ENCODE measurements at places on chromosomes 12 and 14.
A peak's percentile ranks its signal among the peaks of the same experiment; 100 is the strongest.

DNA sequence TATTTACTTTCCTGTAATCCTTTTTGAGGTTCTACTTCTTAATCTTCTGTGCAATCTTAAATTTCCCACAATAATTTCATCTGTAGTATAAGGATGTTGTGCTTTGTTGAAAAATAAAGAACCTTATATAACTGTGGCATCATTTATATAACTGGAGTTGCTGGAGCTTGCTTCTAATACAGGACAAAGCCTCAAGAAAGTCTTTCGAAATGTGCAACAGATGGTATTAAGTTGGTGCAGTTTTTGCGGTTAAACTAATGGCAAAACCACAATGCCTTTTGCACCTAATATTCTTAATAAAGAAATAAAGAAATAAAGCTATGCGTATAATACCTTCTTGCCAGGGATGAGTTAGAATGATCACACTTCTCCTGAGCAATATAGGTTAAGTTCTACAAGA lies 180.0 kb downstream of the KITLG start:
- DNase-seq, result no peak

DNA sequence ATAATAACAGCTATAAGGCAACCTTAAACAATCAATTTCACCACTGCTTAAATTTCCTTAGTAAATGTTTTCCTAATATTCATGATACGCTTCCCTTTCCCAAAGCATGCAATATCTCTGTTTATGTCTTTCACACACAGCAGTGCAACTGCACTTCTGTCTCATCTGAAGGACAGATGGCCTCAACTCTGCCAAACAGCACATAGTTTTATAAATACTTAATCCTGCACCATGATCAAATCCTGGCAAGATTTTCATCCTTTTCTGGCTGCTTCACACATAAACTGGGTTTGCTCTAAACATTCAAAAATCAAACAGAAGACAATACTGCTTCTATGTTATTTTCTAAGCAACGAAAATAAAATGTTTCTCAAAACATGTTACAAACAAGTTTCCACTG lies 266.3 kb downstream of the ITPR2 start:
- DNase-seq, result no peak

DNA sequence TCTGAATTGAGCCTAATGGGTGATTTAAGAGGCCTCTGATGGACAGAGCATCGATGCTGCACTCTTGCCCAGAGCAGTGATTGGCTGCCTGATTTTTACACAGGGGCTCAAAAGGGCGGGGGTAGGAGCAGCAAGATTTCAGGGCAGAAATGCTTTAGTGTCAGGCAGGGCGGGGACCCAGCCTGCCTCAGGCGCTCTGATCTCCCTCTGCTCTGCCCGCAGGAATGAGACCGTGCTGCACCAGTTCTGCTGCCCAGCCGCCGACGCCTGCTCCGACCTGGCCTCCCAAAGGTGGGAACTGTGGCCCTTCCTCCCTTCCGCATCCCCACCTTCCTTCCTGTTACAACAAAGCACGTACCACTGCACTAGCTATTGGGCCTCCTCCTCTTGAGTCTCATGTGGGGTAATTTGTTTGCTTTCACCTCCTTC lies 32.4 kb downstream of the IQSEC3 start:
- no peak for DNase-seq

GRCh38 chr14:90541076-90541634 lies 144.3 kb downstream of the CALM1 start:
- DNase-seq, result no peak

GRCh38 chr14:47040550-47040949 lies 389.0 kb upstream of the RPL10L start:
- peak; percentile 2 for DNase-seq

DNA sequence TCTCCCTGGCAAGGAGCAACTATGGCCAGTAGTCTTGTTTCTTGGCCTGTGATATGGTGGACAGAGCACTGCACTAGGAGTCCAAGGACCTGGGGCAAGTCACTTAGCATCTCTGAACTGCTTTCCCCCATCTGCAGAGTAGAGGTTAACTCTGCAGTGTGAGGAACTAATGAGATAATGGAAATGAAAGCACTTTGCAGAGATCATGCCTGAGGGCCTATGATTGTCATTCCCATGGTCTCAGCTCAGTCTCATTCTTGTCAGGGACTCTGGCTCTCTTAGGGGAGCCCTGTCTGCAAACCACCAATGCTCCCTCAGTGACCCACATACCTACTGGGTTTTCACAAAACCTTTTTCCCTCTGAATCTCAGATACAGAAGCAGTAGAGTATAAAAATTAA lies 6.5 kb upstream of the PNMA1 start:
- no peak for DNase-seq

DNA sequence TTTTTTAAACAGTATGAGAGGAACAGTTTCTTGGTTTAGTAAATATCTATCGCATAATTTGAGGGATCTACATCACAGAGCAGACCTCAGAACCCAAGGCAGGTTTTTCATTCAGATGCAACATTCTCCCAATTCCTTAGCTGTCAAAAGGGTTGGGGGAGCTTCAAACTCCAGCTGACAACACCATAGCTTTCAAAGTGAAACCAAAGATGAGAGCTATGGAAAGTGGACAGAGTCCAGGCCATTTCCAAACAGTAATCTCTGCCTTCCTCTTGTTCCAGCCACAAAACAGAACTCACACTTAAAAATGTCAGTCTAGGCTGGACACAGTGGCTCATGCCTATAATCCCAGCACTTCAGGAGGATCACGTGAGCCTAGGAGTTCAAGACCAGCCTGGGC lies 87.8 kb downstream of the SPRING1 start:
- no peak for DNase-seq

- no peak for DNase-seq
Measured at GRCh38 chr14:21343035-21343794, 40.6 kb downstream of the SUPT16H start.

DNA sequence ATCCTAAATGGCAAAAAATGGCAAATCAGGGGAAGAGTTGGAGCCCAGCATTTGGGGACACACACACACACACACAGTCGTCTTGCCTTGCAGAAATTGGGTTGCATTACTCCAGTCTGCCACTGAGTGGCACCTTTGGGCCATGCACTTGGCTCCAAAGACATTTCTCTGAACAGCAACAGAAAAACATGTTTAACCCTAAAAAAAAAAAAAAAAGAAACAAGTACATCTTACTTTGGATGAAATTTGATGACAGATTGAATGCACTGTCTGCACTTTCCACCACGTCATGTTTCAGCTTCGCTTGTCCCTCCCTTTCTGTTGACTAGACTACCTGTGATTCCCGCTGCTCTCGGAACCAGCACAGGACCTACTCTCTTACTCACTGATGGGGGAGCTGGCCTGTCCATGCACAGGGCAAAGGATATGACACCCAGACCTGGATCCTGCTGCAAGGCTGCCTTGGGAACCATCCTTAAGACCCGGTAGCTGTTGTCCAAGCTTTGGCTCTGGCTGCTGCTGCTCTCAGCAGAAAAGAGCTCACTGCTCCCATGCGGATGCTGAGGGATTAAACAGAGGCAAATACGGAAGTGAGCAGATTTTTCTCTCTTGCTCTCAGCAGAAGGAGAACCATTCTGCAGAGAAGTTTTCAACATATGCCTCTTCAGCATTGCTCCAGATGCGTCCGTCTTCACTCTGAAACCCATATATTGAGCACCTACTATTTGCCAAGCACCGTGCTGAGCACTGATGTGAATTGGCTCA lies 376.8 kb downstream of the DPF3 start:
- peak; percentile 76 for DNase-seq

- DNase-seq, result no peak
Measured at GRCh38 chr12:91743704-91744321, 401.8 kb downstream of the BTG1 start.

DNA sequence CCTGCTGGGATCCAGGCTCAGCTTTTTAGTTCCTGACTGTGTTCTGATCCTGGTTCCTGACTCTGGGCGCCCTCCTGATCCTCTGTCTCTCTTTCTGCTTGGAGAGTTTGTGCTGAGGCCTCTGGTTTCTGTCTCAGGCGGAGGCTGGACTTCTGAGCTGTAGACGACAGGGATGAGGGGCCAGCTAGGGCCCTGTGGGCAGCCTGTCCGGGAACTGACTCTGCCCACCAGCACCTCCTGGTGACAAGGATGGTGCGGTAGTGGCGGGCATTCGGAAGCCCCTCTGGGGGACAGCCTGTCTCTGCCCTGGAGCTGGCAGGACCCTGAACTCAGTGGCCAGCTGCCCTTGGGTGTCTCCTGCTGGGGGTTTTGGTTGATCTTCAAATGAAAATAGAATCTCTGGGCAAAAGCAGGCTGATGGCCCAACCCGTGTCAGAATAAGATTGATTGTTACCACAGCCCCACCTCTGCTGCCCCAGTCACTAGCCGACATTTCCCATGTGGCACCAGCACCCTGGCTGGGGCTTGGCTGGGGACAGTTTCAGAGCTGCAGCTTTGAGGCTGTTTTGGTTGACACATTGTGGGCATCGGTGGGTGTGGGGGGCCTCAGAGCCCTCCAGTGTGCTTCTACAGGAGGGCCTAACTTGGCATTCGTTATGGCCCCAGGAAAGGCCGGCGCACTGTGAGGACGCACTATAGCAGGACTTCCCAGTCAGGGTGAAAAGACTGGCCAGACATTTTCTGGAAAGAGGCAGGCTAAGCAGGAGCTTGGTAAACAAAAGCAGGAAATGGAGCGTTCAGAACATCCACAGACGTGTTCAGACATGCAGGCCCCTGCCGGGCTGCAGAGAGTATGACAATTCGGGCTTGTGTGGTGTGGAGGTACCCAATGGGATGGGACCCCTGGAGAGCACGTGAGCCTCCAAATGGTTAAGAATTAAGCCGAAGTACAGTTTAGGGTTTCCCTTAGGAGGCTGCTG lies 16.2 kb downstream of the KRT80 start:
- DNase-seq, result no peak

- no peak for DNase-seq
Measured at GRCh38 chr14:22886500-22887259, 3.7 kb downstream of the REM2 start.

DNA sequence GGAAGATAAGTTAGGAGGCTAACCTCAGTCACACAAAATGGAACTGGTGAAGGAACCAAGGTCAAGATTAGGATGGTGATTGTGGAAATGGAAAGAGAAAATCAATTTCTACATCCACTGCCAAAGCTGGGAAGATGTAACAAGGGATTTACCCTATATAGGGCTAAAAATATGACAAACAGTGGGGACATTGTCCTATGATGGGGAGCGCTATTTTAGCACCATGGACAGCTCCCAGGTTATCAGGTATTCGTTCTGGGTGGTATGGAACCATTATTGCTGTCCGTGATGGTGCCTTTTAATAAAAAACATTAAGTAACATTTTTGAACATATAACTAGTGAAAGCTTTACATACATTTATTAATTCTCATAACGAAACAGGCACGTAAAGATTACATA lies 124.0 kb downstream of the NDUFA12 start:
- DNase-seq, result peak; percentile 26

- DNase-seq, result no peak
Measured at GRCh38 chr12:109944561-109945359, 44.7 kb downstream of the TCHP start.

- peak; percentile 72 for DNase-seq
Measured at GRCh38 chr12:109518820-109519665, 41.6 kb downstream of the UBE3B start.

- no peak for DNase-seq
Measured at GRCh38 chr14:104871145-104871655, 6.1 kb downstream of the CEP170B start.

GRCh38 chr14:68938271-68939150 lies 40.6 kb downstream of the ACTN1 start:
- DNase-seq, result no peak

DNA sequence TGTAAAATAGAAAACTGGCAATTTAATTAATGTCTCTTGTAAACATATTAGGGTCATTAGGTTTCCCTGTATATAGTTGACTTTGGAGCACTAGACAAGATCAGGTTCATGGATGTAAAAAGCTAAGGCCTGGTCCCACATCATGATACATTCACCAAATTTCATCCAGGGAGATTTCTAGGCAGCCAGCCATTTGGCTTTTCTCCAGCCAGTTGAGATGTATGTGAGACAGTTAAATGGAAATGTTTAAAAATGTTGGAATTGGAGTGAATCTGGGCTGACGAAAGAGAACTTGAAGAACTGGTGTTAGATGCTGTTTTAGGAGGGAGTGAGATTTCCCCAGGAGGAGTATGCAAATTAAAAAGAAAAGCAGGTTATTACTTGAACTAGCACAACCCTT lies 41.8 kb upstream of the CLEC14A start:
- no peak for DNase-seq

GRCh38 chr12:69708649-69709048 lies 9.5 kb upstream of the BEST3 start:
- DNase-seq, result no peak

- peak; percentile 52 for DNase-seq
Measured at GRCh38 chr12:48001505-48002413, 2.5 kb downstream of the COL2A1 start.

DNA sequence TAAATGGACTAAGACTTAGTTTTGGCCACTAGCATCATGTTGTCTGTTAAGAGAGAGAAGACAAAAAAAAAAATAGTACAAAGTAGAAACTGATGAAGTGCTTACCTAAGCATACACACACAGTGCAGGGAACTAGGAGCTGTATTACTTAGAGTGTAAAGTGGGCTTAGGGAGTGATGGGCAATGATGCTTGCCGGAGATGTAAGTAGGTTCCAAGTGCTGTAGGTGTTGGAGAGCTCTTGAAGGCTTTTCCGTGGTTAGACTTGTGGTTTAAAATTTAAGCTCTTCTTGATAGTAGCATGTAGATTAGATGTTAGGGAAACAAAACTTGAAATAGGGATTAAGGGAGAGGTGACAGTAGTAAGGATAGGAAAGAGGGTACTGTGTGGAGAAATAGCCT lies 34.7 kb downstream of the MIA2 start:
- DNase-seq, result no peak

All from HTR-8/SVneo (cell line).